Occipital lobe (tissue), 3 donors: ENCODE measurements at places on chromosomes 5 and 9.

DNA sequence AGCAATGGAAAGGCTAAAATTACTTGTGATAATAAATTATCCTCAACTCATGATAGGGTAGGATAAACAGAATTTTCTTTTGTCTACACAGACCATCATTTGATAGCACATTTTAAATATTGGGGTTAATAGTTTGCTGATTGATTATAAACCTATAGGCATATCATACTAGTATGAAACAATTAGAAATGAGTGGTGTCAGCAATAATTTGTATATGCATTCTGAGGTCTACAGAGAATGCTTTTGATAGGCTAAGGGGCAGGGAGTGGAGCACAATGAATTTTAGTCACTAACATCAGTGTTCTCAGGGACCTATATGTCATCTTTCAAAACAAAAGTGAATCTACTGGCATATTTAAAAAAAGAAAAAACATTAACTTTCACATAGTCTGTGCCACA is 27.8 kb upstream of the NADK2 start:
- no peak for DNase-seq

- DNase-seq = no peak
These were observed 58.3 kb downstream of the FGF1 start for GRCh38 chr5:142627383-142628217.

- DNase-seq = no peak
These were observed 38.9 kb upstream of the EGFL7 start for GRCh38 chr9:136623842-136624183.

- DNase-seq = no peak
These were observed 2.6 kb downstream of the AJM1 start for GRCh38 chr9:136844761-136845464.

GRCh38 chr9:136947955-136948510 is 3.0 kb downstream of the C8G start:
- peak; percentile 38 for DNase-seq

- DNase-seq = no peak
These were observed 20.4 kb downstream of the DDX4 start for GRCh38 chr5:55758231-55758630.

- DNase-seq = no peak
These were observed 24.2 kb upstream of the S1PR3 start for GRCh38 chr9:88966894-88967676.
